ENCODE measurements at places on chromosomes 12 and 14.
A peak's percentile ranks its signal among the peaks of the same experiment; 100 is the strongest.

- no peak for DNase-seq
Observed at GRCh38 chr14:73976125-73976524, 26.0 kb downstream of the COQ6 start.

DNA sequence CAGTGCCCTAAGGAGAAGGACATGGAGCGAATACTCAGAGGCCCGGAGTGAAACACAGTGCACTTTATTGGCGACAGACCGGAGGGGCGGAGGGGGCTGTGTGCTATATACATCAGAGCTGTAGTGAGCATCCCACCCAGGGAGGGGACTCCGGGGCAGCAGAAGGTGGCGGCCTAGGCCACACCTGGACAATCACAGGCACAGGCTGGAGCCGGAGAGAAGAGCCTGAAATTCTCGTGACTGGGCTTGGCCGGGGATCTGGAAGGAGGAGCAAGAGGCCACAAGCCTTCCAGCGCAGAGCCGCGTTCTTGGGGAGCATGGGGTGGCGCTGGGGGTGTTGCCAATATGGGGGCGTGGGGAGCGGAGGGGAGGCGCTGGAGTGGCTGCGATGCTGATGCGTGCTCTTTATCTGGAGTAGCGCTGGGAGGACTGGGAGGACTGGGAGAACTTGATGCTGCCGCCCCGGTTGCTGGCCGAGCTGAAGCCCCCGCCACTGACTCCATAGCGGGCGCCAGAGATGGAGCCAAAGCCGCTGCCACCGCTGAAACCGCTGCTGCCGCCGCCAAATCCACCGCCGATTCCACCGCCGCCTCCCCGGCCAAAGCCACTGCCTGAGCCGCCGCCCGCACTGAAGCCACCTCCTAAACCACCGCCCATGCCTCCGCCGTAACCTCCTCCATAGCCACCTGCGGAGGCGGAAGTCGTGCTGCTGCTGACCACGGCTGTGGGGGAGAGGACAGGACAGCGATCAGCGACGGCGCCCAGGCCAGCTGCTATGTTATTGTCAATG, 6.1 kb downstream of the KRT3 start:
- DNase-seq, result no peak

DNA sequence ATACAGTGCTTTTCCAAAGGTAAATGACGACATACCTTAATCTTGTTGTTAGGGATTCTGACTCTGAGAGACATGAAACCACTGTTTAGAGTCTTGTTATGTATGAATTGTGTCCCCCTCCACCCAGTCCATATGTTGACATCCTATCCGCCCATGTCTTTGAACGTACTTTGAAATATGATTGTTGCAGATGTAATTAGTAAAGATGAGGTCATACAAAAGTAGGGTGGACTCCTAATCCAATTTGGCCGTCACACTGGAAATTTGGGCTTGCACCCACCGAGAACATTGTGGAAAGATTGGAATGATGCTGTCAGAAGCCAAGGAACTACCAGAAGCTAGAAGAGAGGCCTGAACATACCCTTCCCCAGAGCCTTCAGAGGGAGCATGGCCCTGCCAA, 62.2 kb downstream of the RGS6 start:
- DNase-seq, result no peak

GRCh38 chr12:57175428-57176138, 28.2 kb upstream of the LRP1-AS start:
- peak; percentile 78 for DNase-seq

- peak; percentile 74 for DNase-seq
Observed at GRCh38 chr12:65853489-65854157, 29.3 kb downstream of the HMGA2 start.

- no peak for DNase-seq
Observed at GRCh38 chr12:12823811-12824210, 10.7 kb downstream of the DDX47 start.

DNA sequence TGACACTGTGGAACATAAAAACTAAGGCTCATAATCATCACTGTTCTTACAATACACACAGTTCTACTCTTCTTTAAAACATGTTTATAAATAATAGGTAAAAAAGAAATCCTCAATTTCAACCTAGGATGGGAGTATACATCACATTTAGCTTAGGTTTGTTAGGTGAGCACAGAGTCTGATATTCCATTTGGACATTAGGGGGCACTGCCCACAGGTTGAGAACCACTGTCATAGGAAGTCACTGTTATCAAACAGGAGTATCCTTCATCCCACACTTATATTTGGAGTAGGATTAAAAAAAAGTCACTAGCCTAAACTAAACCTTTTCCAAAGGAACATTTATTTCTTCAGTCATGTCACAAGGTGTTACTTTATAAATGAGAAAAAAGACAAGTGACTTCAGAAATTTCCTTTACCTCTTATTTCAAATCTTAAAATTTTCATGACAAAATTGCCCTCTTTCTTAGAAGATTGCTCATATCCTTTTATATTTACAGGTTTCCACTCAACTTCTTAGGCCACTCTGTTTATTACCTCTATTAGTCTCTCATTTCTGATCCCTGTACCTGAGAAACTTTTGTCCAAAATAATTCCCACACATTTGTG, 240.6 kb downstream of the CPNE8 start:
- DNase-seq, result peak; percentile 65

- DNase-seq, result no peak
Observed at GRCh38 chr12:124529565-124530276, 37.7 kb downstream of the NCOR2 start.

DNA sequence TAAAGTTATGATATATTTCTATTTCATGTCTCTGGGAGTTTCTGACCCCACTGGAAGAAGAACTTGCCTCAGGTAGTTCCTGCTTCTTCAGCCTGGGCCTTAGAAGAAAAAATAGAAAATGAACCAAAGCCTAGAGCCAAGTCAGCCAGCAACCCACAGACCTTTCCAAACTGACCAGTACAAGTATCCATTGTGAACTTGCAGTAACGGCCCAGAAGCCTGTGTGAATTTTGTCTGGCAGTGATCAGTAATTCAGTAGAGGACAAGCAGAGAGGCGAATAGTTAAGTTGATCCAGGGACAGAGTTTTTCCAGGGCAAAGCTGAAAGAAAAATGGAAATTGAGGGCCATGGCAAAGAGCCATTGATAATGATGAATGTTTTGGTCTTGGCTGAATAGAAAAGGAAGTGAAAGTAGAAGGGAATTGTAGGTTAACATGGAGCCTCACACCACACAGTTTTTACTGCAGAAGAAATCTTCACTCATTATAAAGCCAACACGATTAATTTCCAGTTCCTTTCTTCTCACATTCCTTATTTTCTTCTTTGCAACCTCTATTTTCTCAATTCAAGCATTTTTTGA, 311.8 kb downstream of the BTG1 start:
- DNase-seq, result no peak

DNA sequence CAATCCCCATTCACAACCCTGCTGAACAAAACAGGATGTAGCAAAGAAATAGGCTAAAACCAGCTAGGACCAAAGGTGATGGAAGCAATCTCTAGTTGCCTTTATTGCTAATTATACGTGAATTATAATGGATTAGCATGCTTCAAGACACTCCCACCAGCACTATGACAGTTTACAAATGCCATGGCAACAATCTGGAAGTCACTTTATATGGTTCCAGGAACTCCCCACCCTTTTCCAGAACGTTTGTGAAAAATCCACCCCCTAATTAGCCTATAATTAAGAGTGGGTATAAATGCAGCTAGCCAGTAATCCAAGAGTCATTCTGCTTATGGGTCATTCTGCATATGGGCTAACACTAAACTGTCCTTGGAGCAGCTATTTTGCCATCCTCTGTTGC, 328.7 kb downstream of the FLRT2 start:
- DNase-seq, result no peak

- no peak for DNase-seq
Observed at GRCh38 chr14:98963610-98964009, 308.4 kb downstream of the BCL11B start.

DNA sequence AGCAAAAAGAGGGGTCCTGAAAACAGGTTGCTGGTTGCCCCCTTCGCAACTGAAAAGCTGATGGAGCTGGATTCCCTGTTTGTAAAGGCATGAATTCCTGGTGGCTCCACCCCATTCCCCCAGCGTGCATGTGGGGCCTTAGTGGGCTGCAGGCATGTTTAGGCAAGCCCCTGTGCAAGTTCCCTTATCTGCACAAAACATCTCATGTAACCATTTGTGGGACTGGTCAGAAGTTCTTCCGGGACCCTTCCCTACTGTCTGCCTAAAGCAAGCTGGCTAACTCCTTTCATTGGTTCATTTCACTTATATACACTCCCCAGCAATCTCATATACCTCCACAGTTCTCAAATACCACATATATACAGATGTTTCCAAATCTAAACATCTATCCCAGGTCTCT, 24.0 kb upstream of the HIGD1C start:
- DNase-seq, result no peak

DNA sequence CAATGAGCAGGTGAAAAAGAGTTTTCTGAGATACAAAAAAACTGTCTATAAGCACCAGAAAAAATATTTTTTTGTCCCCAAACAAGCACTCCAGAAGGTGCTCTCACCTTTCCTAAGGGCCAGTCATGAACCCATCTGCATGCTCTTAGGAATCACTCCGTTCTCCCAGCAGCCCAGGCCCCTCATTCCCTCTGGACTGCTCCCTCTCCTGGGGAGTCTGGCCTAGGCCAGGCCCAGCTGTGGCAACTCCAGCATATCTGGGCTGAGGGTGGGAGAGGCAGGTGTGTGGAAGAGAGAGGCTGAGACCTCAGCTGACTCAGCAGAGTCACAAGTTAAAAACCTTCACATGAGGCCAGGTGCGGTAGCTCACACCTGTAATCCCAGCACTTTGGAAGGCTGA, 54.6 kb downstream of the TRAFD1 start:
- no peak for DNase-seq

DNA sequence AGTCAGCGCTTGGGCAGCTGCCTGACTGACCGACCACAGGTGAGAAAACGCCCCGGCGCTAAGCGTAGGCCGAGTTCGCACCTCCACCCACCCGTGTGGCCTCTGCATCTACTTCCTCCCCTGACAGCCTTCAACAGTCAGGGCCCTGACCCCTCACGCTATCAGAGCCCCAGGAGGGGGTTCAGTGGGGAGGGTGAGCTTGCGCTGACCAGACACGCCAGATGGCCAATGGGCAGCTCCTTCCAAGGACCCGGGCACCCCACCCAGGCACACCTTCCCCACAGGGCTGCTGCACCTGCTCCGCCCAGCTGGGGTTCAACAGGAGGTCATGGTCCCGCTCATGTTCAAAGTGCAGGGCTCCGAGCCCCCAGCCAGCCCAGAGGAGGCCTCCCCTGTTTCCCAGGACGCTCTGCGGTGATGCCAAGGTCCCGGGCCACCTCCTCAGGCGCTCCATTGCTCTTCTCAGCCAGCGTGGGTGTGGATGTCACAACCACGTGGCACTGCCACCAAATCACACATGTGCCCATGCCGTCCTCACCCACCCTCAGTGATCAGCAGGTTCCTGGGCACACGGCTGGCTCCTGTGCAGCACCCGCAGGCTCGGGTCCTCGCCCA, 48.7 kb upstream of the BCL11B start:
- no peak for DNase-seq

GRCh38 chr12:106729611-106730010, 44.9 kb upstream of the RIC8B start:
- no peak for DNase-seq

DNA sequence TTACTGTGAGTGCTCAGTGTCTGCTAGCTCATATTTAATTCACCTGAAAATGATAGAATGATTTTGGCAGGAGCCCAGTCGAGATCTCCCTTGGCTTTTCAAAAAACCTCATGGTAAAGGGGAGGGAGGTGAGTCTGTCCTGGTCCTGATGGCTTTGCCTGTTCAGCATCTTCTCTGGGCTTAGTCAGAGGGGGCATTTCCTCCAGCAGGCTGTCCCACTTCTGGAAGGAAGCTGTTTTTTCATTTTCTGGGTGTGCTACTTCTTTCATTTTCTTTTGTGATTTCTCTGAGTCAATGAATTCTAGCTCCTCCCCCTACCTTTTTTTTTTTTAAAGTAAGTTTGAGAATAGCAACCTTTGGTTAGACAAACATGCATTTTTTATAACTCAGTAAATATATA, 58.8 kb downstream of the TMX1 start:
- DNase-seq, result peak; percentile 30

DNA sequence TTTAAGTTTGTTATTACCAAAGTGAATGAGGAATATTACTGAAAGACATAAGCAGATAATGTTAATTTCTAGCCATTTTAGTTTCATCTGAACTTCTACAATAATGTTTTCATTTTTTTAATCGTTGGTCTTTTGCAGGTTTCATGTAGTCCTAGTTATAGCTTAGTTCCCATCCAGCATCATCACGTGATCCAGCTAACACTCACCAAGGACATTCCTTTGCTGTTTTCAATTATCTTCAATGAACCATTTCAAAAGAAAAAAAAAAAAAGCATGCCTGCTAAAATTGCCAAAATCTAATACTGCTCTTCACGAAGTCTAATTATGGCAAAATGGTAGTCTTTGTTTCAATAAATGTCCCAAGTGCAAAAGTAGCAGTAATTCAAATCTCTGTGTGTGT, 187.7 kb upstream of the ATXN7L3B start:
- DNase-seq, result no peak

- no peak for DNase-seq
Observed at GRCh38 chr12:121560392-121561008, 20.3 kb downstream of the KDM2B start.

DNA sequence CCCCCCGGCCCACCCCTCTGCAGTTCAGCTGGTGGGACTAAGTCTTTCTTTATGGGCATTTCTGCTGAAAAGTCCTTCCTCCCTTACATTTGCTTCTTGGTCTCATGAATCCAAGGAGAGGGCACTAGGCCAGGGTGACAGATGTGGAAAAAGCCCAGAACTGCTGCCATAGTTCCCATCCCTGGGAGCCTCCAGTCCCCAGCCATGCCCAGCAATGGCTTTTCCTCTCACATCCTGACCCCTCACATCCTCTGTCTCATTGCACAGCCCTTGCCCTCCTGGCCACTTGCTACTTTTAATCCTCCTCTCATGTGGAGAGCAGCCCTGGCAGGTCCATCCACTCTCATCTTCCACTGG, 122.5 kb downstream of the ZFP36L1 start:
- DNase-seq, result no peak

- DNase-seq, result no peak
Observed at GRCh38 chr12:64821116-64821630, 3.3 kb upstream of the TBC1D30 start.

- DNase-seq, result no peak
Observed at GRCh38 chr14:57866199-57866705, 360 bp upstream of the SLC35F4 start.

DNA sequence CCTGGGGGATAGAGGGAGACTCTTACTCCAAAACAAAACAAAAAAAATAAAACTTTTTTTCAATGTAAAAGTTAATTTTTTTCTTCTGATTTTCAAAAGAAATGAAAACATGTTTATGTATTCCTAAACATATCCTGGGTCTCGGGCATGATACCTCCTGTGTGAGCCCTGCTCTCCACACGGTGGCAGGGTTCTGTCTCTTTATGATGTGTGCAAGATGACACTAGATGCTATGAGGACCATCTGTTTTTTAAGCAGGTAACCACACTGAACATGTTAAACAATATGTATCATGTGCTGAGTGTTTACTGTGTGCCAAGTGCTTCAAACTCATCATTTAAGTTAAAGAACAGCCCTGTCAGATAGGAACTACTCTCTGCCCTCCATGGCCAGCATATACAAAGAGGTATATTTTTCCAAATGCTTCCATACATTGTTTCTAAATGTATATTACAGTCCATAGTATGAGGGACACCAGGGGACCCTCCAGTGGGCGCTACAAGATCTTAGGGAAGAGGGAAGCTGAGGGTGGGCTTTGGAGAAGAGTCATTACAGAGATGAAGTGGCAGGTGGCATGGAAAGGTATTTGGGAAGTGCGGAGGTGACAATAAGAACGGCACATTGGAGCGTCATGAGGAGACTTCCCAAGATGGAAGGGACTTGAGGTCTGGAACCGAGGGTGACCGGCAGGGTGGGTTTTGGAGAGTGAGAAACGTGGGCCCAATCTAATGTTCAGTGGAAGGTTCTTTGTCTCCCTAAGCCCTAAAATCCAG, 28.5 kb downstream of the FOS start:
- DNase-seq, result no peak

Data from dermis blood vessel endothelial cell (primary cell).